Naive thymus-derived CD4-positive, alpha-beta T cell (primary cell): ENCODE measurements at places on chromosomes 11 and 22. TPM values are rescaled to one million over a fixed set of nuclear protein-coding genes. Genes with fewer than 3 reads are reported as not detected.
A peak's percentile ranks its signal among the peaks of the same experiment; 100 is the strongest.

DNA sequence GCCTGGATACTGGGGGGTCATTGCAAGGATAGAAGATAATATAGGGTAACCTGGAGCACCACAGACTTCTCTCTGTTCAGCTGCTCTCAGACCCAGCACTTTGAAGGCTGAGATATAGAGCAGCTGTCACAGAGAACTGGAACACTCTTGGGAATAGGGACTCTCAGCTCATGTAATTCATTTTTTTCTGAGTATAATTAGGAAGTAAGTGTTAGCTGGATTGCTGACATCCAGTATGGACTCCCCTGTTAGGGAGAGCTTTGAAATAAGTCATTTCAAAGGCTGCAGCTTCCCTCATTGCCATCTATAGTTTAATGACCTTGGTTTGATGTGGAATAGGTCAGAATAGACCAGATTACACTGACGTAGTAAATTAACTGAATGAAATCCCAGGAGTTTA, 120.8 kb upstream of the POU2AF2 start:
- DNase-seq, result no peak

Gene OR5B21
- total RNA-seq, result 0.48 and 1.1 TPM in 2 replicates

Gene PIWIL4
- 1.9 TPM for total RNA-seq

Gene GPHA2
- total RNA-seq, result not detected in 2 replicates

Gene MYBPC3
- total RNA-seq, result not detected

DNA sequence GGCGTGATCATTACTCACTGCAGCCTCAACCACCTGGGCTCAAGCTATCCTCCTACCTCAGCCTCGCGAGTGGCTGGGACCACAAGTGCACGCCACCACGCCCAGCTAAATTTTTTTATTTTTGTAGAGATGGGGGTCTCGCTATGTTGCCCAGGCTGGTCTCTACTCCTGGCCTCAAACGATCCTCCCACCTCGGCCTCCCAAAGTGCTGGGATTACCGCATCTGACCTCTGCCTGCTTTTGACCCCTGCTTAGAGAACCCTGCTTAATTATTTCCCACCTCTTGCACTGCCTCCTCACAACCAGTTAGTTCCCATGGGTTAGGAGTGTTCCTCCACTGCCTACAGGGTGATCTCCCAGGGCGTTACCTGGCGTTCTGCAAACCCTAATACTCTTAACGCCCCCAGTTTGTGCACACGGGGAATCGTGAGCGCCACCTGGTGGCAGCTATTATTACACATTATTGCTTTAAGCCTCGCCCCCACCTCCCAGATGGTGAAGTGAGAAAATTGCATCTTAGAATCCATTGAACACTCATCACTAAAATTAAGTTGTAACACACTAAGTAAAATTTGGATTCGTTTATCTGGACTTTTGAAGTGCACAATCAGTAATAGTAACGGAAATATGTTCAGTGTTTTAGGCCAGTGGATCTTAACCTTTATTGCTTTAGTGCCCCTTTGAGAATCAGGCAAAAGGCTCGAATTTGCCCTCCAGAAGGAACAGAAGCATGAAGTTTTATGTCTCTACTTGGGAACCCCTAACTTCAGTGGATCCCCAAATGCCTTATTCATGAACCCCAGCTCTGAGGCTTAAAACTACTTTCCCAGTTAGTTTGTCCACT, 61.4 kb upstream of the ASPHD2 start:
- DNase-seq, result peak; percentile 46

- DNase-seq, result no peak
Measured at GRCh38 chr11:58504232-58504631, 3.7 kb downstream of the OR5B21 start.
